ENCODE measurements at places on chromosomes 2 and 18.

DNA sequence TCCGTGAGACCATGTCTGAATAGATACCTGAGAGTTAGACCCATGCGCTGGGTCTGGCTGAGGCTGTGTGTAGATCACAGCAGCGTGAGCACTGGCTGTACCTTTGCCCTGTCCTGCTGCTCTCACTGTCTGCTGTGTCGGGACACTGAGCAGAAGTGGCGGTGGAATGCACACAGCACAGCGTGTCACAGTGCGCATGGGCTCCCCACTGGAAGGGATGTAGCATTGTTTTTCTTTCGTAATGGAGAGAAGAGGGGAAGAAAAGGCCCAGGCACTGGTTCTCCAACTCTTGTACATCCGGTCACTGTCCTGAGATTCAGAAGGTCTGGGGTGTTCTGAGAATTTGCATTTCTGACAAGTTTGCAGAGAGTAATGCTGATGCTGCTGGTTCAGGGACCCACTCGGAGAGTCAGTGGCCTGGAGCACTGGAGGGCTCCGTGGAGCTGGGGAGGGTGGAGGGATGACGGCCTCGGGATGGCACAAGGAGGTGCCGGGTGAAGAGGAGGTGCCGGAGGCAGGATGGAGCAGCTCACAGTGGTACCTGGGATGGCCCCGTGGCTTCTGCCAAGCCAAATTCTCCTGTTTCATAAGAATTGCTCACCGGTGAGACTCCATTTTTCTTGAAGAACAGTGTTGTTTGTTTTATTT is 252.8 kb downstream of the LDLRAD4 start:
- DNase-seq, result no peak

- no peak for DNase-seq
These were observed 160.4 kb upstream of the FOSL2 start for GRCh38 chr2:28232295-28232694.

GRCh38 chr2:95289253-95289652 is 7.9 kb upstream of the KCNIP3 start:
- no peak for DNase-seq

GRCh38 chr18:55906536-55906935 is 318.5 kb upstream of the TCF4 start:
- no peak for DNase-seq

DNA sequence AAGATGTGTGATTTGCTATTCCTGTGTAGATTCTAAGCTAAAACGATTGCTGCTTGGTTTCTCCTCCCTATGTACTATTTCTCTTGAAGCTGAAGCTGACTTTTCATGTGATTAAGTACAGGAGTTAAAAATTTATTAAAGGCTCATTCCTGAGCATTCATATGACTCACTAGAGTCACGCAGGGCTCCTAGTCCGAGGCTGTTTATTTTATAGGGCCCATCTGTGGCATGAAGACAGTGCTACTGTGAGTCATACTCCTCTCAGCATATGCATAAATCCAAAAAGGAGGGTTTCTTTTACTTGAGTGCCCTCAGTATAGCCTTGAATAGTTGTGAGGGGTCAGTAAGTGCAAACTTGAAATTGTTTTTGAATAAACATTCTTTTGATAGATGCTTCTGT is 378.8 kb downstream of the PTPRM start:
- DNase-seq, result no peak

Data from central memory CD4-positive, alpha-beta T cell (primary cell).